ENCODE measurements at places on chromosomes 3 and 15. TPM values are rescaled to one million over a fixed set of nuclear protein-coding genes. Genes with fewer than 3 reads are reported as not detected.

Gene GCNT3
- 105 TPM for total RNA-seq

Gene HDC
- not detected for total RNA-seq

Gene TUSC7
- total RNA-seq, result not detected

Gene TFDP2
- 21.4 TPM for total RNA-seq

Gene GRAMD2A
- total RNA-seq, result 0.26 TPM

Gene BOC
- 4.8 TPM for total RNA-seq

Gene SH2D7
- total RNA-seq, result not detected

Gene DNAJA4
- 0.11 TPM for total RNA-seq

Gene NMNAT3
- total RNA-seq, result 1.2 TPM

Gene CDCP1
- total RNA-seq, result 6.5 TPM

Gene EHHADH
- total RNA-seq, result 2.9 TPM

Gene UACA
- 26.4 TPM for total RNA-seq

Gene TNNC1
- total RNA-seq, result 0.86 TPM

Gene ATP13A4
- not detected for total RNA-seq

Gene CCR9
- not detected for total RNA-seq

Gene MFSD1
- 41.1 TPM for total RNA-seq

Gene TRIM42
- total RNA-seq, result not detected

Gene KY
- total RNA-seq, result 0.09 TPM

Gene FBXO22
- 76.8 TPM for total RNA-seq

All from A549 treated with AZD2906 at 1 μM for 4 hours (cell line).